ENCODE measurements at places on chromosomes 16 and 17.
A peak's percentile ranks its signal among the peaks of the same experiment; 100 is the strongest.

DNA sequence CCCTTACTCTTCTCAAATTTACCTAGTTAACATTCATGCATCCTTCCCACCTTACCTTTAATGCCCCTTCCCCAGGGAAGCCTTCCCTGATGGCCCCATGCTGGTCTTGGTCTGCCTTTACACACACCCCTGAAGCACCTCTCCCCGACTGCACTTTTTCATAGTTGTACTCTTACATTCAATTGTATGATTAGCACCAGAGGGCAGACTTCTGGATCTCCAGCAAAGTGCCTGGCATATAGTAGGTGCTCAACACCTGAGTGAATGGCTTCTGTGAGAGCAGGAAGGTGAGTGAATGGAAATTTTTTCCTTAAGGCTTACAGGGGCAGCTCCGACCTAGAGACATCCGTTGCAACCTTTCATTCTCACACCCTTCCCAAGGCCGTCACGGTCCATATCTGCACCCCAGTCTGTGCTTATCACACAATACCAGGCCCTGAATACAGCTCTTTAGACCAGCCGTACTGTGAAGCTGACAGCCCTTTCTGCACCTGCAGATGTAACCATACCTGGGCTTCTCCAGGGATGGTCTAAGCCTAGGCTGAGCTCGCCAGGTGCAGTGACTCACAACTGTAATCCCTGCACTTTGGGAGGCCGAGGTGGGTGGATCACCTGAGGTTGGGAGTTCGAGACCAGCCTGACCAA is 4.4 kb downstream of the PGAP3 start:
- H3K27me3 ChIP-seq = no peaks in the 10 kb centered on the region
- peaks cover 10% of the 10 kb centered on the region for H3K36me3 ChIP-seq
- DNase-seq = no peak
- H3K4me3 ChIP-seq = no peak overlapping the region

DNA sequence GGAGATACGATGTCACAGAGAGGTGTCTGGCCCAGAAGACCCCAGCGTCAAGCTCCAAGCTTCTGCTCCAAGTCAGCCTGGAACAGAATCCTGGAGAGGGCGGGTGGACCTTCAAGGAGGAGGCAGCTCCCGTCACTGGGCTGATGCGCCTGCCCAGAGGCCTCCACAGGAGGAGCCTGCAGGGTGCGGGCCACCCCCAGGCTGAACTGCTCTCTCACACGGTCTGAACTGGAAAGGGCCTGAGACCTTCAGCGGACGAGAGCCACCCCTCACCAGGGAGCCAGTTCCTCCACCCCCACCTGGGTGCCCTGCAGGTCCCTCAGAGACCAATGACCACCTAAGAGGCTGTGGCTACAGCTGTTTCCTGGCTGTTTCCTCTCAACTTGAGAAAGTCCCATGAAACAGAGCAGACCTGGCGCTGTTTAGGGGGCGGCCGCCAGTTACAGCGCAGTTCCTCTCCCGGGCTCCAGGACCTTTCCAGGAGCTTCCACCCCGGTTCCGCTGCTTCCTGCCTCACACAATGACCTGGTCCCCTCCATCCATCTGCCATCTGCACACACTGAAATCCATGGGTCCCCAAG is 36.0 kb upstream of the KLHDC4 start:
- H3K4me1 ChIP-seq = peaks cover 9% of the 10 kb centered on the region
- peaks cover 2% of the 10 kb centered on the region for H3K36me3 ChIP-seq
- H3K27ac ChIP-seq = no peak overlapping the region

- H3K4me3 ChIP-seq = peak overlapping the region; percentile 88
- peaks cover 25% of the 10 kb centered on the region for H3K4me1 ChIP-seq
- H3K36me3 ChIP-seq = peaks cover 19% of the 10 kb centered on the region
- peak; percentile 61 for DNase-seq
- H3K27ac ChIP-seq = no peak overlapping the region
Measured at GRCh38 chr17:28385406-28385805, 13.9 kb downstream of the SARM1 start.

GRCh38 chr17:29645515-29646051 is 22.9 kb upstream of the CORO6 start:
- DNase-seq = peak; percentile 26
- peak overlapping the region; percentile 64 for H3K27ac ChIP-seq
- peaks cover 16% of the 10 kb centered on the region for H3K4me1 ChIP-seq
- H3K27me3 ChIP-seq = no peaks in the 10 kb centered on the region
- no peak overlapping the region for H3K4me3 ChIP-seq
- H3K36me3 ChIP-seq = peaks cover 16% of the 10 kb centered on the region

- H3K36me3 ChIP-seq = peaks cover 19% of the 10 kb centered on the region
- H3K27ac ChIP-seq = no peak overlapping the region
- no peaks in the 10 kb centered on the region for H3K27me3 ChIP-seq
- H3K4me3 ChIP-seq = no peak overlapping the region
Measured at GRCh38 chr17:80916246-80916645, 75.4 kb upstream of the CHMP6 start.

- peak overlapping the region; percentile 83 for H3K4me3 ChIP-seq
- H3K36me3 ChIP-seq = peaks cover 5% of the 10 kb centered on the region
- peak overlapping the region; percentile 98 for H3K27ac ChIP-seq
- peak; percentile 59 for DNase-seq
- H3K27me3 ChIP-seq = no peaks in the 10 kb centered on the region
Measured at GRCh38 chr17:49193513-49194296, 16.7 kb downstream of the GNGT2 start.

- DNase-seq = no peak
- peaks cover 3% of the 10 kb centered on the region for H3K27me3 ChIP-seq
- no peak overlapping the region for H3K4me3 ChIP-seq
- H3K27ac ChIP-seq = no peak overlapping the region
- H3K4me1 ChIP-seq = no peaks in the 10 kb centered on the region
- H3K36me3 ChIP-seq = no peaks in the 10 kb centered on the region
Measured at GRCh38 chr16:83270640-83271039, 537.1 kb upstream of the HSBP1 start.

- no peaks in the 10 kb centered on the region for H3K4me1 ChIP-seq
- no peaks in the 10 kb centered on the region for H3K27me3 ChIP-seq
- no peak overlapping the region for H3K27ac ChIP-seq
- no peak for DNase-seq
- no peak overlapping the region for H3K4me3 ChIP-seq
- H3K36me3 ChIP-seq = peaks cover 24% of the 10 kb centered on the region
Measured at GRCh38 chr16:53932975-53933374, 229.0 kb downstream of the FTO start.

Data from activated CD4-positive, alpha-beta memory T cell treated with anti-CD3 and anti-CD28 coated beads for 36 hours (primary cell).